ENCODE measurements at places on chromosomes 3 and 15. TPM values are rescaled to one million over a fixed set of nuclear protein-coding genes. Genes with fewer than 3 reads are reported as not detected.

The CAPN3 gene
- 16.7 TPM for total RNA-seq

The TTC21A gene
- 8.1 TPM for total RNA-seq

The NUP210 gene
- total RNA-seq, result 1.3 TPM

The VGLL3 gene
- total RNA-seq, result 60.5 TPM

The SERPINI2 gene
- not detected for total RNA-seq

The LARP6 gene
- 139 TPM for total RNA-seq

The WDR76 gene
- total RNA-seq, result 4.7 TPM

The ITIH3 gene
- 4.6 TPM for total RNA-seq

The FGF7 gene
- 40.3 TPM for total RNA-seq

The CEP70 gene
- 17.9 TPM for total RNA-seq

The UBAP1L gene
- total RNA-seq, result 2.2 TPM

The HEG1 gene
- 26.7 TPM for total RNA-seq

The TMEM207 gene
- total RNA-seq, result not detected

The TOPAZ1 gene
- not detected for total RNA-seq
